Cardiac muscle cell (in vitro differentiated cells and primary cell): ENCODE measurements at places on chromosomes 16 and 17. TPM values are rescaled to one million over a fixed set of nuclear protein-coding genes. Genes with fewer than 3 reads are reported as not detected.

The HBM gene
- not detected in 2 replicates for total RNA-seq

The ZNF652 gene
- total RNA-seq, result 30.0 and 48.5 TPM in 2 replicates

The TNK1 gene
- total RNA-seq, result 1.3 and 2.6 TPM in 2 replicates

The SLX1B gene
- total RNA-seq, result 17.5 and 31.1 TPM in 2 replicates

The SYCE1L gene
- 0.99 and 3.2 TPM in 2 replicates for total RNA-seq

The KRTAP4-6 gene
- not detected in 2 replicates for total RNA-seq

- DNase-seq, result peak; percentile 58
Observed at GRCh38 chr17:79778504-79779083, 646 bp downstream of the CBX2 start.

DNA sequence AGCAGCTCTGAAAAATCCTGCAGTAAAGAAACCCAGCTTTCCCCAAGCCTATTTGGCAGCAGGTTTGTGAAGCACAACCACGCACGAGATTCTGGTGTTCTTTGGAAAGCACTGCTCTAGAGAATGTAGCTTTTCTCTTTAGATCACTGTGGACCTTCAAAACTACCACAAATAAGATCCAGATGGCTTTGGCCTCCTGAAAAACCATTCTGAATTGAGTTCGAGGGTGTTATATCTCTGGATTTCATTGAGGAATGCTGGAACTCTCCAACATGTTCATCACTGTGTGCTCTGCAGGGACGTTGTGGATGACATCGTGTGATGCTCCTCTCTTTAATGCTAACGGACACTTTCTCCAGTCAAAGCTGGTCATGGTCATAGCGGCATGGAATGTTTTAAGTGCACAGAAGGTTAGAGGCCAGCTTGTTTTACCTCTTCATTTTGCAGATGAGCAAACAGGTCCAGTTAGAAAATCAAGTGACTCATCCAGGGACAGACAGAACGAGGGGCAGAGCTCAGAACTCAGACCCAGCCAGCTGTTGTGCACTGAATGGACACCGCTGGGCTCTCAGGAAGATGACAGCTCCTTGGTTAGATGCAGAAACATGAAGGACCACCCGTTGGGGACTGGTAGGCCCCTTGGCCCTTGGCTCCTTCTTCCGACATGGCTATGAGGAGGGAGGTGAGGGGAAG lies 37.2 kb downstream of the CCDC42 start:
- DNase-seq, result no peak

DNA sequence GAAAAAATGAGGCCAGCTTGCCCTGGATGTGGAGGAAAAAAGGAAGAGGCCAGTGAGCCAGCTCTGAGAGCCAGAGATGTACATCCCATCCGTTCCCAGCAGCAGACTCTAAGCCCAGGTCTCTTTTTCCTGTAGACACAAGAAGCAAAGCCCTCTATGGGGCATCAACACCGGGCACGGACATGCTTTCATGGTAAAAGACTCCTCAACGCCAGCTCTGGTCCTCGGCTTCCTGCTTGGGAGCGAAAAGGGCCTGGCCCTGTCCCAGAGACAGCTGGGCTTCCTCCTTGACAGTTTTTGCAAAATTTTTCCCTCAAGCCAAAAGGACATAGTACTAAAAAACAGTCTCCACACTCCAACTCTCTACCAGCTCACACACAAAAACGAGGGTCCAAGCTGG lies 27.1 kb downstream of the PELP1 start:
- DNase-seq, result no peak

- DNase-seq, result peak; percentile 12
Observed at GRCh38 chr17:82528484-82529265, 9.1 kb downstream of the FOXK2 start.

DNA sequence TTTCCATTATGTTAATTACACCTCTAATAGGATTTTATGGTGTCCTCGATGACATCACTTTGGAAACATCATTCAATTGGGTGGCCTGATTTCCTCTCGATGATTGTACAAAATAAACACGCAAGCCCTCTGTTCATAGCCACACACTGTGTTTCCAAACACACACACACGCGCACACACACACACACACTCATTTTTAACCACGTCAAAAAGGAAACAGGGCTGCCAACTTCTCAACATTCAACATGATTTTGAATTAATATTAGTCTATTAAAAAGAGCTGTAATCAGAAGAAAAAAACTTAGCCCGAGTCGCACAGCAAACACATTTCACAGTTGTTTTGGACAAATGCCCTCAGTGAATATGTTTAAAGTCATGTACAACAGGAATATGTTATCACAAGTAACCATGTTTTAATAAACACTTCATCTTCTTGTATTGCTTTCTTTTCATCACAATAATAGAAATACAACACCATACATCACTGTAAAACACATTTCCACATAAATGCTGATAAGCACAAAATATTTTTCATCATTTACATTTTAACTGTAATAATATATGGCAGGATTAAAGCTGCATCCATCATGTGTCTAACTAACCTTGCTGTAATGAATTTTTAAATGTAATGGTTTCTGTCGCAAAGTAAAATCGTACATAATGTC lies 219.1 kb upstream of the IRX3 start:
- DNase-seq, result no peak

DNA sequence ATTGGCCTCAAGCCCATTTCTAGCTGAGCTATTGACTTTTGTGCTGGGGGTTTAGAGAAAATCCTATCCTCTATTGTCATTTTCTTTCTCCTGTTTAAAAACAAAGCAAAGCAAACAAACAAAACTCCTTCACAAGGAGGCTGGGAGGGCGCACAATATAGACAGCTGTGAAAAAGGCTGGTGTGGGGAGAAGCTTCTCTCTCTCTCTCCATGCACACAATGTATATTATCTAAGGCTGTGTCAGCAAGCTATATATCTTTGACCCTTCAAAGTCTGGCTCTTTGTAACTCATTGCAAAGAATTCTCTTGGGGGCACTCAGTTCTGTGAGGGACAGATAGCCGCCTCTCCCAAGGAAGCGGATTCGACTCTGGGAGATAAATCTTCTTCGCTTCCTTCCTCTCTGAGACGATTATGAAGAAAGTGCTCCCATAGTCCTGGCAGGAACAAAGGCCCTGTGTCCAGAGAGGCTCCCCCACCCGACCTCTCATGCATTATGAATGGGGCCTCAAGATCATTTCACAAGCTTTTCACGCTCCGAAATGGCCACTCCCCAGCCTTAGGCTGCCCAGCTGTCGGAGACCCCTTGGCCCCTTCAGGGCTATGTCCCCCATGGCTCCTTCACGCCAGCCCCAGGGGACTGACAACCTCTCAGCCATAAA lies 33.2 kb upstream of the MEAK7 start:
- no peak for DNase-seq

DNA sequence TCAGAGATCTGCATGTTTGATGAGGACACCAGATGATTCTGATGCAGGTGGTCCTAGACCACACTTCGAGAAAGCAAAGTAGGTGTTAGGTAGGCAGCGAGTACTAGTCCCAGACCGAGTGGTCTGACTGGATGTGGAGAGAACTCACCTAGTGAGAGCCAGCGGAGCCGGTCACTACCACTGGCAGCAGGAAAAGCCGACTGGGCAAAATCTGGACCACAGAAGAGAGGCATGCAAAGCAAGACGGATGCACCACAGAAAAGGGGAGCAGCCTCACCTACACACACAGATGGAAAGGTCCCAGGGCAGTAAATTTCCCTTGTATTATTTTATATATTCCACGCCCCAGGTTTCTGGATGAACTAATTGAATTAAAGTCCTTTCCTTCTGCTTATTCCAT lies 13.5 kb downstream of the COX10 start:
- no peak for DNase-seq
